Urothelium cell line (cell line): ENCODE measurements at places on chromosomes 16 and 17.

DNA sequence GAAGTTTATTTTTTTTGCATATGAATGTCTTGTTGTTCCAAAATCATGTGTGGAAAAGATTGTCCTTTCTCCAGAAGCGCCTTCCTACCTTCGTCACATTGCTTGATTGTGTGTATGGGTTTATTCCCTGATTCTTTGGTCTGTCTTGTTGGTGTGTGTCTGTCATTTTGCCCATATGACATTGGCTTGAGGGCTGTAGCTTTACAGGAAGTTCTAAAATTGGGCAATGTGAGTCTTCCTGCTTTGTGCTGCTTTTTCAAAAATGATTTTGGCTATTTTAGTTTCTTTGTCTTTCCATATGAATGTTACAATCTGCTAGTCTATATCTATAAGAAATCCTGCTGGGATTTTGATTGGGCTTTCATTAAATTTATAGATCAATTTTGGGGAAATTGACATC, 217.2 kb downstream of the SNX29 start:
- no peak for DNase-seq

- DNase-seq: no peak
Observed at GRCh38 chr16:87117936-87118335, 199.3 kb downstream of the C16orf95 start.

DNA sequence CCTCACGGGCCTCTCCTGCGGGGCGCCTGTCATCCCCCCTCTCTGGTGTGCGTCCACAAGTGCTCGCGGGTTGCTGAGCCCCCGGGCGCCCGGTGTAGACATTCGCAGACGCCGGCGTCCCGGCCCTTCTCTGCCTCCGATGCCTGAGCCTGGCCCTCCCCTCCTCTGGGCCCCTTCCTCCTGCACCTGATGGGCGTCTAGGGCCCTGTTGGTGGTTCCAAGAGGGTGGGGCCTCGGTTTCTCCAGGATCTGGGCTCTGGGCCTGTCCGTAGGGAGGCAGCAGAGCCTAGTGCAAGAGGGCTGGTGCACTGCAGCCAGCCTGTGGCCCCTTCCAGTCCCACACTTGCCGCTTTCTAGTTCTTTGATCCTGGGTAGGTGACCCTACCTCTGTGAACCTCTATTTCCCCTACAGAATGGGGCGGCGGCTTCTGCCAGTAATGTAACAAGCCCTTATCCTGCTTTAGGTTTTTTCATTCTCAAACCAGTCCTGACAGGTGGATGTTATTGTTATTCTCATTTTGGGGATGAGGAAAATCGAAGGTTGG, 623 bp downstream of the E4F1 start:
- peak; percentile 59 for DNase-seq

- no peak for DNase-seq
Observed at GRCh38 chr16:1828645-1829410, 1.8 kb downstream of the FAHD1 start.

- no peak for DNase-seq
Observed at GRCh38 chr16:81436386-81436785, 8.2 kb upstream of the CMIP start.

GRCh38 chr16:88764913-88765349, 20.1 kb downstream of the PIEZO1 start:
- DNase-seq: no peak

DNA sequence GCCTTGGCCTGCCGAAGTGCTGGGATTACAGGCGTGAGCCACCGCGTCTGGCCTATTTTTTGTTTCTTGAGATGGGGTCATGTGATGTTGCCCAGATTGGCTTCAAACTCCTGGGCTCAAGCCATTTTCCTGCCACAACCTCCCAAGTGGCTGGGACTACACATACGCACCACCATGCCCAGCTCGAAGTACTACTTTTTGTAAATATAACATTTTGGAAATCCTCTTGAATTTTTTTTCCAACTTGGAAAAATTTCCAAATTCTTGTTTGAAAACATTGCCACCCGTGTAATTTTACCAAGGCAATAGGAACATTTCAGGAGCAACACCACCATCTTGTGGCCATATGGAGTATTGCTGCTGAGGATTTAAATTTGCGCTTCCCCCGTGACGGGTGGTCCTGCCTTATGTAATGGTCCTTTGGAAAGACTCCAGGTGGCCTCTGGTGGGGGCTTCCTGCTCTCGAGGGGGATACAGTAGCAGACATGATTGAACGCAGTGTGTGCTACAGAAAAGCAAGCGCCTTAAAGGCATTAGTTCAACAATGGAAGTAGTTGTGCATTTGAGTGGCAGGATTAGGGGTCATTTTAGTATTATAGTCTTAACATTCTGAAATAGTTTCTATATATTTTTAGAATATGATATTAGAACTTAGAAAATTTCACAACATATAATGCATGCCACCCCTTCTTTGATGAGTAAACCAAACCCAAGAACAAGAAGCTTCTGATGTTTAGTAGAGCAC, 8.0 kb downstream of the FLYWCH1 start:
- DNase-seq: peak; percentile 64

GRCh38 chr17:751269-752001, 629 bp downstream of the GEMIN4 start:
- no peak for DNase-seq
